ENCODE measurements at places on chromosomes 11 and 22.

GRCh38 chr22:20027966-20028854 lies 7.3 kb downstream of the TANGO2 start:
- no peak for DNase-seq

DNA sequence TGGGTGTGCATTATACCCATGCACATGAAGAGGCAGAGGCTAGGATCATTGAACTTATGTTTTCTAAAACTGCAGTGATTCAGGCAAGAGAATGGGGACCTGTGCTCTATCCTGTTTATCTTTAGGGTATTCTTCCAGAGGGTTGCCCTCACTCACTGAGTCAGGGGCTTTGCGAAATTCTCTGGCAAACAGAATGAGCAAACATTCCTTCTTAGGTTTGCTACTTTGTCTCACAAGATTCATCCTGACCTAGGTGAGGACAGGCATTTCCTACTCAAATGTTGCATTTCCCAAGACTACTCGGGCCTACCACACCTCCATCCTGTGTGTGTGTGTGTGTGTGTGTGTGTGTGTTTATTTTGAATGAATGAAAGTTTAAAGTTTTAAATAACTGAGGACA lies 2.7 kb upstream of the EIF3M start:
- no peak for DNase-seq

GRCh38 chr11:32713496-32713895 lies 81.0 kb downstream of the CCDC73 start:
- no peak for DNase-seq

GRCh38 chr11:2205981-2206690 lies 34.5 kb upstream of the TH start:
- DNase-seq = no peak

DNA sequence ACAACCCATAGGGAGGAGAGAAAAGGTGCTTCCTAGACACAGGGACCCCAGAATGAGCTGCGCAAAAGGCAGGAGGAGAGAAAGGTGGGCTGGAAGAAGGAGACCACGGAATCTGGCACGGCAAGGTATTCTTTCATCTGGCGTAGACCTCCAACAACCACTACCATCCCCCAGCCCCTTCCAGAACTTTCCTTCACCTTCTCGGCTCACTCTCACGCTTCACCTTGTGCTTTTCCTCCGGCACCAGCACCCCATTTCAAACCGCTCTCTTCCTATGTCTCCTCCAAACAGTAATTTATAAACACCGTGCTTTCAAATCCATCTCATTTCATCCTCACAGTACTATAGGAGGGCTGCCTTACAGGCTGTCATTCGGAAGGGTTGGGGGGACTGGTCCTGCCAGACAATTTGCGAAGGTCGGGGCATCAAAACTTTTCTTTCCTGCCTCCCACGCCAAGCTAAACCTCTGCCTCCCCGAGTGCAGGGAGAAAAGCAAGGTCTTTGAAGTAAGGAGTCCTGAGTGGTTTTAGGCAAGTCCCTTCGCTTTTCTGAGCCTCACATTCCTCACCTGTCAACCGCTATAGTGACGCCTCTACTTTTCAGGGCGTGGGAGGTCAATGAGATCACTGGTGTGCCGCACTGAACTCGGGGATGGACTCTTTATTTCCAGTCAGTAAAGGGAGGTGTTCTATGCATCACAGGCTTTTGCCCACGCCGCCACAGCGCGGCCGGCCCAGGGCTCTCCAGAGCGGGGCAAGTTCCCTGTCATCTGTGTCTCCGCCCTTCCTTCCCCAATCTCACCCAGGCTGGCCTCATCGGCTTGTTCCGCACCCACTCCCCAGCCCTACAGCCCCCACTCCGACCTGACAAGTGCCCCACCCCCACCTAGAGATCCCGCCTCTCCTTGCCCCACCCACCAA lies 800 bp downstream of the KCTD21 start:
- no peak for DNase-seq

- no peak for DNase-seq
Measured at GRCh38 chr22:46911346-46911745, 148.9 kb downstream of the TBC1D22A start.

DNA sequence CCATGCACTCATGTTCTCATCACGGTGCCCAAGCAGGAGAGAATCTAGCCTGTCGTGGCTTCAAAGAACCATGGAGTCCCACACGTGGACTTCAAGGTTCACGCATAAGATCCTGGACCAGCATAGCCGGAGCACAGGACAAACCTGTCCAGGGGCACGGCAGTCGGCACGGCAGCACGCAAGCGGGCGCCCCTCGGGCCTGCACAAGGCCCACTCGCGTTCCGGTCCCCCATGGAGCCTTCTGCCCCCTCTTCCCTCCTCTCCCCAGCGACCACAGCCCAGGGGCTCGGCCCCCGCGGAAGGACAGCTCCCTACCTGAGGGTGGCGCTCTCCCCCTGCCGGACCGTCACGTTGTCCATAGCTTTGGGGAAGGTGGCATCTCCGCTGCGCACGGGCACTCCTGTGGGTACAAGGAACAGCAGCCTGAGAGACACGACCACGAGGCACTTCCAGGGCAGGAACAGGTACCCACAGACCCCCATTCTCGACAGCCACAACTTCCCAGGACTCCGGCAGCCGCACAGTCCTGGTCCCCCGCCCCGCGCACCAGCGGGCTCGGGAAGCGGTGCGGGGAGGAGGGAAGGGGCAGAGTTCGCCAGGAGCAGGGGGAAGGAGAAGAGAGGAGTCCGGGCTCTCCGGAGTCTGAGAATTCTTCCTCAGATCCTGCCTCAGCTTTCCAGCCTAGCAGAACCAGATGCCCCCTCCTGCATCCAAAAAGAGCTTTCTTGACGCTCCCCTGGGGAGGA lies 589.5 kb downstream of the OPCML start:
- DNase-seq = no peak

DNA sequence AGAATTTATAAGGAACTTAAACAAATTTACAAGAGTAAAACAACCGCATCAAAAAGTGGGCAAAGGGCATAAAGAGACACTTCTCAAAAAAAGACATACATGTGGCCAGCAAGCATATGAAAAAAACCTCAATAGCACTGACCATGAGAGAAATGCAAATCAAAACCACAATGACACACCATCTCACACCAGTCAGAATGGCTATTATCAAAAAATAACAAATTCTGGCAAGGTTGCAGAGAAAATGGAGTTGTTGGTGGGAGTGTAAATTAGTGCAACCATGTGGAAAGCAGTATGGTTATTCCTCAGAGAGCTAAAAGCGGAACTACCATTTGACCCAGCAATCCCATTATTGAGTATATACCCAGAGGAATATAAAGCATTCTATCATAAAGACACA lies 866.8 kb upstream of the TENM4 start:
- no peak for DNase-seq

- no peak for DNase-seq
Measured at GRCh38 chr11:68508425-68508824, 47.9 kb downstream of the PPP6R3 start.

DNA sequence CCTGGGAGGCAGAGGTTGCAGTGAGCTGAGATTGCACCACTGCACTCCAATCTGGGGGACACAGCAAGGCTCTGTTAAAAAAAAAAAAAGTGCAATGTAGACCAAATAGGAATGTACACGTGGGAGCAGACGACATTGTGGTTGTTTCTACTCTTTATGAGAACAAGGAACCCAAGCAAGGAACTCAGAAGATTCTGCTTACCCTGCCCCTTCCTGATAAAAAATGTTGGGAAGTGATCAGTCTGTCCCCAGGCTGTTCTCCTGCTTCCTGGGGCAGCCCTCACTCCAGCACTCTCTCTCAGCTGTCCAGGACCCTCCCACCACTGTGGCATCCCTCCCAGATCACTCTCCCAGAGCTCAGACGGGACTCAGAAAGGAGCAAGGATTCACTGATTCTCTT lies 31.8 kb downstream of the SLCO2B1 start:
- no peak for DNase-seq

- DNase-seq = no peak
Measured at GRCh38 chr11:83042964-83043711, 28.6 kb downstream of the RAB30 start.

- no peak for DNase-seq
Measured at GRCh38 chr11:122923302-122923701, 40.7 kb downstream of the JHY start.

DNA sequence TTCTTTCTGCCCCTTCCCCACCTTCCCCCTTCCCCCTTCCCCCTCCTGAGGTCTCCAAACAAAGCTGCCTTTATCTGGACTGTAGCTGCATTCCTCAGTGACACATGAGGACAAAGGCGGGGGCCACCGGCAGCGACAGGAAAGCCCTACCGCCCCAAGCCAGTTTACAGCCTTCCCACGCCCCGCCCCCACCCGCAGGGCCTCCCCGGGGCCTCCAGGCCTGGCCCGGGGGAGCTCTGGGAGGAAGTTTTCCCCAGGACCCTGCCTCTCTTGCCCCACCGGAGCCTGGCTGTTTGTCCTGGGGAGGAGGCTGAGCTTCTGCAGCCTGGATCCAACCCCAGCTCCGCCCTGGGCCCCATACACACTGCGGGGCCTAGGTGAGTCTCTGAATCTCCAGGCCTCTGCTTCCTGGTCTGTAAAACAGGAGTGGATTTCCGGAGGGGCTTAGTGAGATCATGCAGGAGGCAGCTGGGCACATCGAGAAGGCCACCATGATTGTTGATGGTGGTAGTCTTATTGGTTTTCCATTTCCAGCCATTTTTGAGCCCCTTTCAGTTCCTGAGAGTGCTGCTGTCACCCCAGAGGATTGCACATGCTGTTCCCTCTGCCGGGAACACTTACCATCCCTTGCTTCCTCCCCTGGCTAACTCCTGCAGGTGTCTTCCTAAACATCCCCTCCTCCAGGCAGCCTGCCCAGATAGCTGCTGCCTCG lies 130.7 kb downstream of the MN1 start:
- no peak for DNase-seq

- DNase-seq = no peak
Measured at GRCh38 chr11:94148189-94148588, 19.5 kb downstream of the PANX1 start.

- DNase-seq = no peak
Measured at GRCh38 chr11:69295995-69296889, 2.3 kb downstream of the MYEOV start.

GRCh38 chr22:48826546-48826945 lies 1001.1 kb downstream of the BRD1 start:
- no peak for DNase-seq

- no peak for DNase-seq
Measured at GRCh38 chr11:105224482-105225253, 85.1 kb upstream of the CARD18 start.

- no peak for DNase-seq
Measured at GRCh38 chr11:127345819-127346459, 345.4 kb upstream of the KIRREL3 start.

DNA sequence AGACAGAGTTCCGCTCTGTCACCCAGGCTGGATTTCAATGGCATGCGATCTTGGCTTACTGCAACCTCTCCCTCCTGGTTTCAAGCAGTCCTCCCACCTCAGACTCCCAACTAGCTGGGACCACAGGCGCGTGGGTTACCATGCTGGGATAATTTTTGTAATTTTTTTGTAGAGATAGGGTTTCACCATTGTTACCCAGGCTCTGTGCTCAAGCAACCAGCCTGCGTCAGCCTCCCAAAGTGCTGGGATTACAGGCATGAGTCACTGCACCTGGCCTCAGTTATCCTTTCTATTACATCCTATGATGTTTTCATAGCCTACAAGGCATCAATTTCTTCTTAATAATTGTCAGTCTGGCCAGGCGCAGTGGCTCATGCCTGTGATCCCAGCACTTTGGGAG lies 36.5 kb downstream of the LRRC74B start:
- no peak for DNase-seq

GRCh38 chr11:32418836-32419235 lies 16.5 kb downstream of the WT1 start:
- DNase-seq = no peak

DNA sequence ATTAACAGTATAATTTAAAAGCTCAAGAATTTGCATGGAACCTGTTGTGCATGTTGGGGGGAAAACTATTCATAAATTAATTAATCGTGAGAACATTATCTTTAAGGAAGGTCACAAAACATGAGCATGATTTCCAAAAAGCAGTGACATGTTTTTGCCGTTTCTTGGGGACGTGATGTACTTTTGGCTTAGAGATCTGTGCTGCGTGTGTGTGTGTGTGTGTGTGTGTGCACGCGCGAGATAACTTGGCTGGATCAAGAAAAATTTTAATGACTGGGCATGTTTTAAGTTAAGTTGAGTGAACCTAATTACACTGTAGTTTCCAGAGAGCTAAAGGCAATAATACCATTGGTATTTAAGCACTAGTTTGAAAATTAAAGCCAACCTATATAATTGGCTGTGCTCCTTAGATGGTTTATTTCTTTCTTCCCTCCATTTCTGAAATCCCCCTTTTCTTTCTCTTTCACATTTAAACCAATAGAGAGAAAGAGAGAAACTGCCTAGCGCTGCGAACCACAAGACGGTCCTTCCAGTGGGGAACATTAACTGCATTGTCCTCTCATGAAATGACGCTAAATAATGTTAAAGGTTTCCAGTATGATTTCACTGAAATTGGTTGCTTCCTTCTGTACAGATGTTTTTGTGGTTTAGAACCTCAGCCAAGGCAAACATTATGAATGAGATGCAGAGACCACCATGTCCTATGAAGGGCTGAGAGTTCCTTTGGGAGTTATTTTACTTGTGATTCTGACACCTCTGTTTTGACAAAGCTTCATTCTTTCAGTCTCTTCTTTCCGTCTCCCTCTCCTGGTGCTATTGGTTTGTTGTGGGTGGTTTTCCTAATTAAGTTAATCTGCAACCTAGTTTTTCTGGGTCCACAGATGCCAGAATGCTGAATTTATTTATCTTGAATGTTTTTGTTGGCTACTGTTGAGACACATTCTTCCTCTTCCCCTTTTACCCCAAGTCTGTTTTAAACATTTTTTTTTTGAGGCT lies 51.7 kb downstream of the ZBTB16 start:
- no peak for DNase-seq

DNA sequence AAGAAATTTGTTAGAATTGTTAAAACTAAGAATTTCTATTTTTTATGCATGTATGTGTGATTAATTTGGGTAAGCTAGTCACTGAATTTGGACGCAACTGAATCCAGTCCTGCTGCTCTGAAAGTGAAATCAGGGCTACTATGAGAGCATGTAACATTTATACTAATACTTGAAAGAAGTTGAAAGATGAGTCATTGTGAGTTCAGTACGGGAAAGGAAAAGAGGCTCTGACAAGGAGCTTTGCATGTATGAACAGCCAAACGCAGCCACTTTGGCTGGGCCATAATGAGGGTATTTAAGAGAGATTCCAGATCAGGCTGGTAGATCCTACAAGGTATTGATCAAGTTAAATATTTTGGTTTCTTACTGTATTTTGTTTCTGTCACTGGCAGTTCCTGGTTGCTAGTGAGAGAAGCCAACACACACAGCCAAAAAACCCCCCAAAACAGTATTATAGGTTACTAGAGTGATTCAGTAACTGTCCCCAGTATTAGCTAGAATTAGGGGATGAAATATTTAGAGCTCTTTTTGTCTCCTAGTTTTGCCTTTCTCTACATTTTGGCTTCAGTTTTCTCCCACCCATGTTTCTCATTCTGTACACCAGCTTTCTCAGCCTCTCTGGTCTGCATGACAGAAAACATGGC lies 14.1 kb downstream of the AASDHPPT start:
- DNase-seq = no peak

Measured in NCI-H187 treated with DMSO at 0.1 percent for 48 hours (cell line).